Activated CD4-positive, CD25-positive, alpha-beta regulatory T cell treated with anti-CD3 and anti-CD28 coated beads, Interleukin-2, amount 50 U/mL, for 72 hours (primary cell): ENCODE measurements at places on chromosomes 13 and 19.

- no peak for DNase-seq
Observed at GRCh38 chr13:72508392-72508791, 219.0 kb downstream of the MZT1 start.

DNA sequence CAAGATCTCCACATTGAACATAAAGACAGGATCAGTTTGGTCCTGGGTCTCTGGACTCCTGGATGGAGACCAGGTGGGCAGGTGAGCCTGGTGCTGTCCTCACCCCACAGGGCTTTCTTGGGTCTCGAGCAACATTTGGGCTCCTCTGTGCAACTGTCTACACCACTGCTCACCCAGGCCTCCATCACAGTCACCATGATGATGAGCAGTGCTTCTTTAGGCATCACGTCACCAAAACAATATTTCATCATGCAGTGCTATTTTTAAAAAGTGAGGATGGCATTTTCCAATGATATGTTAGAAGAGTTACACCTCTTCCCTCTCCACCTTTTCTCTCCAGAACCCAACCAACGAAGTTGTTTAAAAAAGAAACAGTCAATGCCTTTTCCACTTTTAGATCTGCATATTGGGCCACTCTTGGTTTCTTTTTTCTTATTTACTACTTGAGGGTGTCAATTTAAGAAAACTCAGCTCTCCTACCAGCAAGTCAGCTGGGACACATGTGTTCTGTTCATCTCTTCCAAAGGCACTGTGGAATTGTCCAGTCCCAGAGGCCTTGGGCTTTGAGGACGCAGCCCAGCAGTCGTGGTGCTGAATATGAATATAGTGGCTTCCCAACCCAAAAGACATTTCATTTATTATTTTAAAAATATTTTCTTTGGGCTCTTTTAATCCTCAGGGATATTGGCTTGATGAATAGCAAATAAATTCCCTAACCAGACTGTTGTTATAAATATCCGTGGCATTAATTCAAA is 405.7 kb downstream of the KCNRG start:
- no peak for DNase-seq

DNA sequence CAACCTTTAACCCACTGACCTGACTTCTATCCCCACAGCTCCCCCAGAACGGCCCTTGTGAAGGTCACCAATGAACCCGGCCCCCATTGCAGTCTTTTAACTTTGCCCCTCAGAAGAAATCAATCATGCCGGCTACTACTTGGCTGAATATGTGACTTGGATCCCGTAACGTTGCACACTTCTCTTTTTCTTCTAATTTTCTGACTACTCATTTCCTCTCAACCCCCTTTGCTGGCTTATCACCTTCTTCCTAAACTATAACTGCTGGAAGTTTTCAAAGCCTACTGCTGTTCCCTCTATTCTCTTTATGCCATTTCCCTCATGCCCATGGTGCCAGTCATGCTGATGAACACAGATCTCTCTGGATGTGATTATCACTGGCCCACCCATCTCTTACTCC is 367.6 kb downstream of the DNAJC15 start:
- no peak for DNase-seq

- DNase-seq, result no peak
Observed at GRCh38 chr19:3524078-3524842, 14.7 kb upstream of the TEKTIP1 start.

DNA sequence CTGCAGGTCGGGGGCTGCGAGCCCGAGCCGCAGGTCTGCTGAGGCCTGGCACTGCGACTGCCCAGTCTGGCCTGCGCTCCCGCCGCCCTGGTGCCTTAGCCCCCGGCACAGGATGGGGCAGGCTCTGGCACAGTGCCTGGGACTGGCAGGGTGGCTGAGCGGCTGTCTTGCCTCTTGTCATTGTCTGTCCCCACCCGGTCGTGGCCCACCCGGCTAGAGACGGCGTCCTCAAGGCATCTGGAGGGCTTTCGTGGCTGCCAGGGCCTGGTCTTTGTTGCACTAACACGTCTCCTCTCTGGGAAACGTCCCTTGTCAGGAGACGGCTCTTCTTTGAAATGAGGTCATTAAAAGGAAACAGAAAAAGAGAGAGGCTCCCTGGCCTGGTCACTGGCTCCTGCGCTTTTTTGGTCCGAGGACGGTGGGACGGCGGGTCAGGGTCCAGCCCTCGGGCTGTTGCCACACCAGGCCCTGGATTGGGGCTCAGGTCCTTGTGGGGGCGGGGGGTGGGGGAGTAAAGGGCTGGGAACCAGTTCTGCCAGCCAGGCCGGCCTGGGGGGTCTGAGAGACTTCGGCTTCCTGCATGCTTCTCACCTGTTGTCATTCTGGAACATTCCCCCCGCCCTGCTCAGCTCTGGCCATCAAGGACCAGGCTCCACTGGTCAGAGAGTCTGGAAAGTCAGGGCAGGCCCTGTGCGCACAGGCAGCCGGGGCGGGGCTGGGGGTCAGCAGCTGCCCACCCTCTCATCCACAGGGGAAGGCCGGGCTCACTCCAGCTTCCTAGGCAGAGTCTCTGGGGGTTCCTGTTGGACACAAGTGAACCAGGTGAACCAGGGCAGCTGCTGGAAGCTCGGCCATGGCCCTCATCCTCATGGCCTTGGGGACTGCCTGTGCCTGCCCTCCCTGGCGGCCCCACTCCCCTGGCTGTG is 6.2 kb upstream of the ZNF554 start:
- no peak for DNase-seq
